DMS 273 treated with DMSO at 0.1 percent for 48 hours (cell line): ENCODE measurements at places on chromosomes 16 and 17.

- DNase-seq: no peak
Observed at GRCh38 chr16:25033852-25034251, 18.7 kb upstream of the ARHGAP17 start.

GRCh38 chr16:56320811-56321558 is 104.4 kb downstream of the AMFR start:
- no peak for DNase-seq

GRCh38 chr17:82316651-82317393 is 586 bp downstream of the CD7 start:
- no peak for DNase-seq

- no peak for DNase-seq
Observed at GRCh38 chr16:85753559-85753958, 2.7 kb upstream of the C16orf74 start.

DNA sequence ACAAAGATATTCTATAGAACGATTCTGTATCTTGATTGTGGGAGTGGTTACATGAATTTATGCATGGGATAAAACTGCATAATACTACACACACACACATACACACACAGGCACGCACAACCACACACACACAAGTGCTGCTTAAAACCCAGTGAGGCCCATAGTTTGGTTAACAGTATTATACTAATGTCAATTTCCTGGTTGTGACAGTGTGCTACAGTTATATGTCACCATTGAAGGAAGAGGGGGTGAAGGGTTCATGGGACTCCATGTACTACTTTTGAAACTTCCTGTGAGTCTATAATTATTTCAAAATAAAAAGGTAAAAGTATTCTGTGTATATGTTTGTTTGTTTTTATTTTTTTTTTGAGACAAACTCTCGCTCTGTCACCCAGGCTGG is 8.1 kb downstream of the ZC3H7A start:
- DNase-seq: no peak

DNA sequence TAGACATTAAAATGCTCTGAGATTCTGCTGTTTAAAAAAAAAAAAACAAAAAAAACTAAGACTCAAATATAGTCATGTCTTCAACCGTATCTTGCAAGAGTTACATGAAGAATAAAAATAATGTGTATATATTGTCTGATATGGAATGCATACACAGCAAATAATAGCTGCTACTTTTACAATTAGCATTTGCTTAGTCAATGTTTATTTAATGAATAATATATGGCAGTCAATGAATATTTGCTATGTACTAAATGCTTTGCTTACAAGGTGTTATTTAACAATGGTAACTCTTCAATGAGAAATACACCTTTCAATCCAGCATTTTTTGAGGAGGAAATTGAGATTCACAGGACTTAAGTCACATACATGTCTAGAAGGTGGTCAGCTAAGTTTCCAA is 718.8 kb upstream of the SOX9 start:
- DNase-seq: no peak

DNA sequence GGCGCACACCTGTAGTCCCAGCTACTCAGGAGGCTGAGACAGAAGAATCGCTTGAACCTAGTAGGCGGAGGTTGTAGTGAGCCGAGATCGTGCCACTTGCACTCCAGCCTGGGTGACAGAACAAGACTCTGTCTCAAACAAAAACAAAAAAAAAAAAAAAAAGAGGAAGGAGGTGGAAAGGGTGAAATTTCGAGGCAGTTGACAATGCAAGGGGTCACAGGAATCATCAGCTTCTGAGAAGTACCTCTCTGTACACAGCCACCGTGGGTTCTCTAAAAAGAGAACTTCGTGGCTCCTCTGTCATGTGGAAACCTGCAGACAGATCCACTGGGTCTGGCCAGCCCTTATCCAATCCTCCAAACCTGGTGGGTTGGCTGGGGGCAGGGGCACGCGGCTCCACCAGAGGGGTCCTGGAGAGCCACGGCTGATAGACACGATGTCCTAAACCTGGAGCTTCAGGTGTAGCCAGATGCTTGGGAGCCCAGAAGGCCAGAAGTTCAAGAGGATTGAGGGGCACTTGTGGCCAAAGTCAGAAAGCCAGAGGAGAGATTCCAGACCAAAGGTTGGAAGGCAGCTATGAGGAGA is 540 bp upstream of the CD300LF start:
- no peak for DNase-seq

DNA sequence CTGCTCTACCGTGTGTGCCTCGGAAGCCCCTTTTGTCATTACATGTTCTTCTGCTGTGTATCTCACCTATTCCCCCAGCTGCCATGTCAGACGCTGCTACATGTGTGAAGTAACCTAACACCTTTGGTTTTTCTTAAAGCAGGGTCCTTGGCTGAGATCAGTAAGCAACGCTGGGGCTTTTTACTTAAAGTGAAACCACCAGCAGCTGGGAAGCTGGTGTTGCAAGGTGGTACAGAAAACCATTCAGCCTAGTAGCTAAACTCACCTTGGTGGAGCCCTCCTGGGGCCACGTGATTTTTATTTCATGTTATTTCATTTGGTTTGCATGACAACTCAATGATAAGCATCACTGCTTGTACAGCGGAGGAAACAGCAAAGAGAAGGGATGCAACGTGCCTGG is 62.6 kb downstream of the PLCG2 start:
- no peak for DNase-seq

GRCh38 chr17:74862108-74862901 is 2.6 kb upstream of the GRIN2C start:
- no peak for DNase-seq

DNA sequence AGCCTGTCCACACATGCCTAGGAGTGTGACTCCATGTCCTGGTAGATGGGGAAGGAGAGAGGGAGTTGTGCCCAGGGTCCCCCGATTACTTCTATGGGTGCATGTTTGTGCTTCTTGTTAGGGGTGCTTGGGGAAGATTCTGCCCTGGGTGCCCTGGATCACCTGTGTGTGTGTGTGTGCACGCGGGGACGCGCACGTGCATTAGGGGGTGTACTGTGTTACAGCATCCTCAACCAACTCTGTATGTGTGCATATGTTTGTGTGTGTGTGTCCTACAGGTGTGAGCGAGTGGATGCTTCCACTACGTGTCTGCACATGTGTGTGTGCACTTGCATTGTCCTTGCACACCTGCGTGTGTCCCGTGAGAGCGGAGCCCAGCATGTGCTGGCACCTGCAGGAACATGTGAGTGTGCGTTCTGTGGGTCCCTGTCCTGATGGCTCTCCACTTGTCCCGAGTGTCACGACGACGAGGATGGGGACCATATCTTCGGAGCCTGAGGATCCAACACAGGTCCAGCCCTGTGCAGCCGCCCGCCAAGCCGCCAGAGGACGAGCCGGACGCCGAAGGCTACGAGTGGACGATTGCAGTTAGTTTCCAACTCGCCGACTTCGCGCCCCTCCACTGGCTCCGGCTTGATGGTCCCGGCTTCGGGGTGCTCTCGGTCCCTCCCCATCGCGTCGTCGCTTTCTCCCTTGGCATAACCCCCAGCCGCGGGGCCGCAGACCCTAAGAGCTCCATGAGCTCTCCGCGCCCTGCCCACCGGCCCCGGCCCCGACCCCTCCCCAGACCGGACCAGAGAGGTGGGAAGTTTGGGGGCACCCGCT is 6.0 kb upstream of the TBC1D3B start:
- no peak for DNase-seq

- peak; percentile 11 for DNase-seq
Observed at GRCh38 chr17:61309362-61310256, 90.0 kb upstream of the TBX2 start.

DNA sequence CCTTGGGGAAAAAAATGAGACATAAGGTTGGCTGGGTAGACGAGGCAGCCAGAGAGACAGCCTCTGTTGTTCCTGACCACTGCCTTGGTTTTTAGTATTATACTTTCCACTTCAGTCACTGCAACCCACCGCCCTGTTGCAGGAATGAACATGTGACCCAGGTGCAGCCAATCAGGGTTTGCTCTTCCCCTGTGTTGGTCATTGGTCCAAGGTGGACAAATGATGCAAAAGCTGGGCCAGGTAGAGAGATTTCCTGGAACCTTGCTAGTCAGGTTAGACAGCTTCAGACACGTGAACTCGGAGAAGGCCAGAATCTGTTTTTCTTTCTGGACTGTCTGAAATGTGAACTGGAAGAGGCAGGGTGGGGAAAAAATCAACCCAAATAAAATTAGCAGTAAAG is 452.4 kb upstream of the RBFOX1 start:
- no peak for DNase-seq

- DNase-seq: no peak
Observed at GRCh38 chr16:88815901-88816589, 4.3 kb upstream of the APRT start.

GRCh38 chr16:85912211-85912974 is 13.4 kb downstream of the IRF8 start:
- DNase-seq: no peak

- no peak for DNase-seq
Observed at GRCh38 chr16:2154533-2155090, 970 bp upstream of the TRAF7 start.
